ENCODE measurements at places on chromosomes 13 and 19. TPM values are rescaled to one million over a fixed set of nuclear protein-coding genes. Genes with fewer than 3 reads are reported as not detected.

- DNase-seq: no peak
- H3K4me1 ChIP-seq: no peaks in the 10 kb centered on the region
- H3K27me3 ChIP-seq: no peaks in the 10 kb centered on the region
- H3K36me3 ChIP-seq: no peaks in the 10 kb centered on the region
These were observed 451.8 kb downstream of the SUCLA2 start for GRCh38 chr13:47549219-47549752.

- H3K4me1 ChIP-seq: no peaks in the 10 kb centered on the region
- H3K27ac ChIP-seq: no peak overlapping the region
- DNase-seq: no peak
- H3K27me3 ChIP-seq: no peaks in the 10 kb centered on the region
These were observed 4.2 kb downstream of the DMRTC2 start for GRCh38 chr19:41849067-41849466.

ZNF544 gene
- total RNA-seq: 87.4 TPM

GRCh38 chr19:45200568-45200967 is 22.0 kb downstream of the BLOC1S3 start:
- no peak overlapping the region for H3K27ac ChIP-seq
- no peak overlapping the region for H3K4me3 ChIP-seq
- no peaks in the 10 kb centered on the region for H3K27me3 ChIP-seq
- no peaks in the 10 kb centered on the region for H3K36me3 ChIP-seq

Measured in prostate gland (tissue), 2 donors.